ENCODE measurements at places on chromosomes 7 and 10.

GRCh38 chr10:50396491-50397311 is 145.4 kb upstream of the ASAH2 start:
- no peak for DNase-seq

- DNase-seq, result no peak
Measured at GRCh38 chr10:9670911-9671310, 1346.8 kb upstream of the CELF2 start.

- no peak for DNase-seq
Measured at GRCh38 chr10:29430101-29430500, 141.2 kb downstream of the LYZL1 start.

DNA sequence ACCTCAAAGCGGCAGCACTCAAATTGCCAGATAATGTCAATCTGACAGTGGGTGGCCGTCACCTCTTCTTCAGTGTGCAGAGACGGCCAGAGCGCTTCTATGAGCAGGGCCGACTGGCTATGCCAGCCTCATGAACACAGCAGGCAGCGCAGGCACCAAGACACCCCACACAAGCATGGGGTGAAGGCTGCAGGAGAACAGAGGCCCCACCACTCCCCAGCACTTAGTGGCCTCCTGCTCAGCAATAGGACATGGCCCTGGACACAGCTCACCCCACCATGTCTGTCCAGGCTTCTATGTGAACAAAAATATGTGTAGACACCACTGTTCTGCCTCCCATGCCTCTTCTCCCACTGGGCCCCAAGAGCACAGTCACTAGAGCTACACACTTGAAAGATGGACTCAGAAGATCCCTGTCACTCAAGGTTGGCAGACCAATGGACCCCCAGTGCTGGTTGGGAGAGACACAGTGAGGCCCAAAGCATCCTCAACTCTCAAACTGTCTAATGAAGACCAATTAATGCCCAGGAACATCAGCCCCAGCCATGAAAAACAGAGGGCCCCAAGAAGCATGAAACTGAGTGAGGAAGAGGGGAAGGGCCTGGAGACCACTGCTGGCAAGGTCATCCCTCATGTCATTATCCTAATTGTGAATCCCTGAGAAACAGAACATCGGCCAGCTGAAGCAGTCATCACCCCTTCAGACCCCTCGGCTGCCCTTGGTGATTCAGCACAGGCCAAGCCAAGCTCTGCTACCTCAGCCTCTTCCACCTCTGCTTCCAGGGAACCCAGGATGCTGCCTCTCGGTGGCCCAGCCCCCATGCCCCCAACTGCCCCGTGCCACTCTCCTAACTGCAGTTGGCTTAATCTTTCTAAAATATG is 77.7 kb downstream of the GRID1 start:
- no peak for DNase-seq

Data from stimulated activated CD8-positive, alpha-beta memory T cell treated with anti-CD3 and anti-CD28 coated beads, Interleukin-4, amount 100 ng/mL, for 1 hour (primary cell).